ENCODE measurements at places on chromosomes 13 and 19.
A peak's percentile ranks its signal among the peaks of the same experiment; 100 is the strongest.

DNA sequence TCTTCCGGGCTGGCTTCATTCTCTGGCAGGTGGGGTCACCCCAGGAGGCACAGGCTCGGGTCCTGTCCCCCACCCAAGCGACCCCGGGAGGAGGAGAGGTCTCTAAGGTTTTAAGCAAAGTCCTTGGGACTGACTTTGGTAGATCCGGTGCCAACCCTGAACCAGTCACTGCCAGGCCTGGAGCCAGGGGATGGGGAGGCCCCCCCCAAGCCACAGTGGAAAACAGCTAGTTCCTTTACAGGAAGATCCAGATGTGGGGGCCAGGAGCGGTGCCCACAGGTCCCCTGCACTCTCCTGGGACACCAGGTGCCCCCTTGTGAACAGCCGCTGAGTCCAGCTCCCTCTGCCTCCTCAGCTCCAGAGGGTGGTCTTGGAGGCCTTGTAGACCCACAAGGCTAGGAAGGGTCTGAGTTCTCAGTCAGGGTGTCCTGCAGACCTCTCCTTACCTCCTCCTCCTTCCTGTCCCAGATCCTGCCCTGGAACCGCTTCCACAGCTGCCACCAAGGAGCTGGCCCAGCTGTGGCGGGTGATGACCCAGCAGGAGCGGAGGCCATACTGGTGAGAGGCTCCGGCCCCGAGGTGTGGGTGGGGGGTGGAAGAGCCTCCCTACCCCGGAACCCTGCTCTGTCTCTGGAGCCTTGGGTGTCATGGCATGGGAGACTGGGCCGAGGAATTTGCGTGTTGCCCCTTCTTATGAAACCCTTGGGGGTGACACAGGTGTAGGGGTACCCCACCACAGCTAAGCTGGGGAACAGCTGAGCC, 6.0 kb downstream of the SIX5 start:
- DNase-seq: no peak

DNA sequence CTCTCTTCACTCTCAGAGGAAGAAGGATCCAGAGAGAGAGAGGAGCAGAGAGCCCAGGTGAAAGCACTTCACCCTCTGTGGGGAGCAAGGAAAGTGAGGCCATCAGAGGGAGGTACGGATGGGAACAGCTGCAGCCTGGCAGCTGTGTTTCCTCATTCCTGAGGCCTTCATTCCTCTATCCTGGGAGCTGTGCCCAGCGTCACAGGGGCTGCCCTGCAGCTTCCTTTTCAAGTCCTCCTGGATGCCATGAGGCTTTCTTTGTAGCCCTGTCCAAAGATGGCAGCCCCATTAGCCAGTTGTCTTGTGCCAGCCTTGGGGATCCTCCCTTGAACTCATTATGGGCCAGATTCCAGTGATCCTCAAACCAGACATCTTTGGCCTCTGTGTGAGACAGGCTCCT, 76.8 kb upstream of the PCDH8 start:
- DNase-seq: no peak

GRCh38 chr13:101799196-101799595, 346.7 kb downstream of the ITGBL1 start:
- no peak for DNase-seq

DNA sequence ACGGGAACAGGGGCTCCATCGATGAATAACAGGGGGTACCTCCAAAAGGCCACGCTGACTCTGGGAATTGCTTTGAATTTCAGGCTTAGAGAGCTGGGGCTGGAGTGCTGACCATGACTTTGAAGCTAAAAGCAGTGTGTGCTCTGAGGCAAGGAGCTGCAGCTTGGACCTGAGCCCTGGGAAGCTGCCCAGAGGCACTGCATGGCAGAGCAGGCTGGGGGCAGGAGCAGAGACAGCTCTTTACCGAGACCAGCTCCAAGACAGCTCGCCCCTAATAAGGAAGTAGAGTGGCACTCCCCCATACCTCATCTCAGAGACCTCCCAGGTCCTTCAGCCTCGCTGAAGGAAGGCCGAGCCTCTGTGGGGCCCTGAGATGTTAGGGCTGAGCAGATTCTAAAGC, 200.2 kb downstream of the COL4A1 start:
- no peak for DNase-seq

- DNase-seq: no peak
Measured at GRCh38 chr13:43994999-43995859, 115.5 kb downstream of the LACC1 start.

DNA sequence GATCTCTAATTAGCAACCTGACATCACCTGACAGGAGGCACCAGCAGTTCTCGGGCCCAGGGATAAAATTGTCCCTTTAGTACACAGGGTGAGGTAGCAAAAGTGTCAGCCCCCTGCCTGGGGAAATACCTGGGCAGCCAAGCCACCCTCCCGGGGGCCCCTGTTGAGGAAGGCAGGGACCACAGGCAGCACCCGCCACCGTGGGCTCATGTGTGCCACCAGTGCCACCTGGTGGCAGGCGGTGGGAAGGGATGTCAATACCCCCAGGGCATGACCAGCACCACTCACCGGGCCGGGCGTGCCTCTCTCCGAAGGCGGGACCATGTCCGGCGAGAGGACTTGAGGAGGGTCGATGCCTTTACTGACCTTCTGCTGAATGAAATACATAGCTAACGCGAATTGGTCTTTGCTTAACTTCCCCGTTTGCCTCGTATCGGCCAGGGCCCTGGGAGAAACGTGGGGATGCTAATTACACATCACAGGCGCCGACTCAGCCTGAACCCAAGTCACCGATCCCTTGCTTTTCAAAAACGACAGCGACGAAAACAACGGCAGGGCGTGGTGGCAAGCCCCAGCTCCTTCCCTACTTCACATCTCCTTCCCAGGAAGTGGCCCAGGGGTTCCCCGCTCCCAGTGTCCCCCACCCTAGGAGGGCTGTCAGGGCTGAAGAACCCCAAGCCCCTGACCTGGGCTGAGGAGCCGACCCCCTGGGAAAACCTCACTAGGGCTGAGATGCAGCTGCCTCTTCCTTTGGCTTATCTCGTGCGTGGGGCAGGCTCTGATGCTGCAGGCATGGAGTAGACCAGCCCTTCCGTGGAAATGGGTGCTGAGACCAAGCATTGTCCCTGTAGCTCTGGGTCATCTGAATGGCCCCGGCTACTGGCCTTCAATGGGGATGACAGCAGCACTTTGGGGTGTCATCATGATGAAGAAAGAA, 53.8 kb downstream of the EPS15L1 start:
- DNase-seq: peak; percentile 38

- DNase-seq: no peak
Measured at GRCh38 chr19:3056417-3057088, 5.7 kb downstream of the TLE5 start.

DNA sequence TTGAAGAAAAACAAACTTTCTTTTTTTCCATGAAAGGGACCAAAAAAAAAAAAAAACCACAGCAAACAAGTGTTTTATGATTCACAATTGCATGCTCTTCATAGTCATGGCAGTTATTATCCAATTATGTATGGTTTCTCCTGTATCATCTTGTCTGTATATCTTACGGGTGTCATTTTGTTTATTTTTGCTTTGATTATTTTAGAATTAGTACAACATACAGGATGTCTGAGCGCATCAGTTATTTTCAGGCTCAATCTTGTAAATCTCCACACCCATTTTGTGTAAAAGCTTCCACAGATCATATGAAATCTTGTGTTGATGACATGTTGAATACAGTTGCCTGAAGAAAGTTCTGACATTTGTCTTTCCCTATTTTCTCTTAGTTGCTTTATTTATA, 280.3 kb downstream of the KLF5 start:
- DNase-seq: no peak
